ENCODE measurements at places on chromosomes 2 and 18. TPM values are rescaled to one million over a fixed set of nuclear protein-coding genes. Genes with fewer than 3 reads are reported as not detected.

DNA sequence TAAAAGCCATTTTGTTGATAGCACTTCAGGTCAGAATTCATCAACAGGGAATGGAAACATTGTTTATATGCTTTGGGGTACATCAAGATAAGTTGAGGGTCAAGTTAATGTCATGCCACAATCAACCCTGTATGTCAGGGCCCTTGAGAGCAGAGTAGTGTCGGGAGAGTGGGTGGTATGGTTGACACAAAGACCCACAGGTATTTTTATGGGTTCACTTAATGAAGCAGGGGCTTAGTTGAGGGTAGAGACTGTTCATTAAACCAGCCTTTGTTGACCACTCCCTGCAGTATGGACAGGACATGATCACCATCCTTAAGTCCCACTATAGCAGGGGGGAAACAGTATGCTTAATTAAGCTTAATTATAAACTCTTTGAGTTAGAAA is 5.7 kb downstream of the RPL37A start:
- H3K4me1 ChIP-seq: peaks cover 52% of the 10 kb centered on the region
- no peak overlapping the region for H3K4me3 ChIP-seq
- H3K27me3 ChIP-seq: no peaks in the 10 kb centered on the region
- H3K27ac ChIP-seq: no peak overlapping the region

DNA sequence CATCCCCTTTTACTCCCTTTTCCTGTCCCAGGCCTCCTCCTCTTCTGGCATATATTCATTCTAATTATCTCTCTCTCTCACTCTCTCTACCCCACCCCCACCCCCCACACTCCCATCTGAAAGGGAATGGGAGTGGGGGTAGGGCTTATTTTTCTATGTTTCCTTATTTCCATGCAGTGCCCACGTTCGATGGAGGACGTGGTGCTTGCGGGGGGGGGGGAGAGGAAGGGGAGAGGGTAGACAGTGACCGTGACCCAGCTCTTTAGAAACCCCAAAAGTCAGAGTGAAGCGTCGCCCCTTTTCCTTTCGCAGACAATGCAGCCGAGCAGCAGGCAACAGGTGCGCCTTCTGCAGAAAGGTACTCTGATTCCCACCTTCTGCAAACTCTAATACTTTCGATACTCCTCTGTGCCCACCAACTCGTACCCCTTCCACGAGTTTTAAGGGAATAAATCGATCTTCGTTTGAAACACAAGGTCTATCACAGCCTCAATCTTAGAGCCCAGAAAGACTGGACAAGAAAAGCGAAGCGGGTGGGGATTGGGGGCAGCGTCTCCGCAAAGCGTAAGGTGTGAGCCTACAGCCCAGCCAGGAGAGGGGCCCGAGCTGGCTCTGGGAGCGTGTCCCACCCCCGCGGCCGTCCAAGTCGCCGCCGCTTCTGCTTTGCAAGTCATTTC is 891 bp upstream of the NR4A2 start:
- peak overlapping the region; percentile 95 for H3K27ac ChIP-seq
- peak overlapping the region; percentile 87 for H3K4me3 ChIP-seq
- H3K36me3 ChIP-seq: peaks cover 32% of the 10 kb centered on the region
- no peak for DNase-seq

- H3K36me3 ChIP-seq: no peaks in the 10 kb centered on the region
- no peak overlapping the region for H3K4me3 ChIP-seq
- no peak for DNase-seq
- peaks cover 3% of the 10 kb centered on the region for H3K4me1 ChIP-seq
These were observed 77.8 kb upstream of the ARHGAP15 start for GRCh38 chr2:143051465-143051864.

The RPS27A gene
- total RNA-seq: 1,468 TPM

GRCh38 chr2:192162392-192163042 is 32.2 kb downstream of the TMEFF2 start:
- peaks cover 9% of the 10 kb centered on the region for H3K27me3 ChIP-seq
- H3K27ac ChIP-seq: no peak overlapping the region
- no peaks in the 10 kb centered on the region for H3K36me3 ChIP-seq
- peaks cover 11% of the 10 kb centered on the region for H3K4me1 ChIP-seq

DNA sequence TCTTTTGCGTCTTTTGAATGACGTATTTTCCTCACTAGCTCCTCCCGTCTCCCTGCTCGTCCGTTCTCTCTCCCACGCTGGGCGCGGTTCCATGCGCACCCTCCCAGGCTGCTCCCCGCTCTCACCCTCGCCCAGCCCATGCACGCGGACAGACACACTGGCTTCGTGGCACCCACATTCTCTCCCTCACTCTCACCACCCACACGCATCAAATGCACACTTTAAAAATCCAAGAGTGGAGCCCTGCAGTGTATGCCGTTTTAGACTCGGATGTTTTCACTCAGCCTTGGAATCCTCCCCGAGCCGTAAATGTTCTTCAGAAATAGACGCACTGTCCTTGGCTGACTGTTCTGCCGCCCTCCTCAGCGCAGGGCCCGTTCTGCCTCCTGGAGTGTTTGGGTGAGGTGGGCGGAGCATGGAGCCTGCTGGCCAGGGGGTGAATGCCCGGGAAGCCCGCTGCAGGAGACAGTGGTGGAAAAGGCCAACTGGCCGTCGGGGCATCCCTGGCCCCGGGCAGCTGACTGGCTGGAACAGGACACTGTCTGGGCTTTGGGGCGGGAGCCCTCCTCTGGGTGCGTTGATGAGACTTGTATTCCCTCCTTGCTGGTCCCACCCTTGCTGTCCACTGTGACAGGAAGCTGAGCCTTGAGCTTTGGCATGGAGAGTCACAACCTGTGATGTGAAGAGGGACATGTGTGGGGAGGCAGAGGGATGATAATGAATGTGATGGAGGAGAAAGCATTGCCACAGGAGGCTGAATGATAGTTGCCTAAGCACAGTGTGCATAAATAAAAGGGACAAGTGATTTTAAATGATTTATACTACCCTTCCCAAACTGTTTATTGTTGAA is 35.4 kb upstream of the LYPD6B start:
- DNase-seq: no peak
- peaks cover 11% of the 10 kb centered on the region for H3K36me3 ChIP-seq
- no peak overlapping the region for H3K27ac ChIP-seq
- H3K4me1 ChIP-seq: peaks cover 17% of the 10 kb centered on the region

- H3K27me3 ChIP-seq: no peaks in the 10 kb centered on the region
- no peak for DNase-seq
- no peaks in the 10 kb centered on the region for H3K4me1 ChIP-seq
- no peak overlapping the region for H3K4me3 ChIP-seq
These were observed 38.4 kb upstream of the MBP start for GRCh38 chr18:77170890-77171410.

GRCh38 chr2:22843919-22844537 is 541.0 kb upstream of the KLHL29 start:
- DNase-seq: no peak
- no peak overlapping the region for H3K4me3 ChIP-seq
- H3K27me3 ChIP-seq: no peaks in the 10 kb centered on the region
- H3K4me1 ChIP-seq: no peaks in the 10 kb centered on the region
- H3K27ac ChIP-seq: no peak overlapping the region
- no peaks in the 10 kb centered on the region for H3K36me3 ChIP-seq

Measured in activated naive CD4-positive, alpha-beta T cell treated with anti-CD3 and anti-CD28 coated beads for 36 hours (primary cell).